Suprapubic skin (tissue), 4 donors: ENCODE measurements at places on chromosomes 3 and 15. TPM values are rescaled to one million over a fixed set of nuclear protein-coding genes. Genes with fewer than 3 reads are reported as not detected.

GRCh38 chr3:43872301-43872700 lies 181.6 kb downstream of the ABHD5 start:
- H3K4me1 ChIP-seq = no peaks in the 10 kb centered on the region
- H3K36me3 ChIP-seq = no peaks in the 10 kb centered on the region
- peaks cover 3% of the 10 kb centered on the region for H3K27me3 ChIP-seq
- H3K27ac ChIP-seq = no peak overlapping the region

Gene PPP4R2
- 34.8 TPM for total RNA-seq

DNA sequence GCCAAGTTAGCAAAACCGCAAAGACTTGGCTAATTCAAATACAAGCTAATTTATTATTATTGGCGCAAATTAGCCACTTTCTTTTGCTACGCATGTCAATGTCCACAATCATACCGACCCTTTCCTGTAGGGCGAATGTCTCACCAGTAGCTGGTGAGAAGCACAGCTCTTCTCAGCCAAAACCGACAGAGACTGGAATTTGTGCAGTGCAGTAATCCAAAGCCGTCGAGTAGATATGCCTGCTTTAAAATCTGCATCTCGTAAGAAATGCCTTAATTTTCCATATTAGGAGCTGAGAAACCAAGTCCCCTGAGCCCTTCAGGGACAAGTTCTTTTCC lies 614 bp upstream of the MINDY2 start:
- H3K27me3 ChIP-seq = no peaks in the 10 kb centered on the region
- H3K27ac ChIP-seq = peak overlapping the region; percentile 96
- DNase-seq = no peak
- peak overlapping the region; percentile 92 for H3K4me3 ChIP-seq

DNA sequence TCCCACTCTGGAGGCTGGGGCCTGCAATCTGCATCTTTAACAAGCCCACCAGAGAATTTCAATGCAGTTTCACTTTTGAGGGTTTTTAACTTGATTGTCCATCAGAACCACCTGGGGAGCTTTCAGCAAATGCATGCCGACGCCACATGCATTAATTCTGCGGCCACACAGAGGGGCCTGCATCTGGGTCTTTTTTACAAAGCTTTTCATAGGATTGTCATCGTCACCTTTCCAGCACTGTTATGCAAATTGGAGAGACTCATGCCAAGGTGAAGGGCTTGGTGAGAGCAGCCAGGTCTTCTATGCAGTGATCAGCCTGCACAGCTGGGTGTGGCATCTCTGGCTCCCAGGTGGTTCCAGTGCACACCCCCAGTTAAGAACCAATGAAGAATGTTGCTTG lies 143.0 kb upstream of the CTDSPL start:
- peaks cover 5% of the 10 kb centered on the region for H3K36me3 ChIP-seq
- H3K27me3 ChIP-seq = no peaks in the 10 kb centered on the region
- H3K27ac ChIP-seq = no peak overlapping the region
- no peaks in the 10 kb centered on the region for H3K4me1 ChIP-seq

Gene LARP6
- total RNA-seq = 13.4 TPM

Gene RBP2
- total RNA-seq = not detected

Gene RASGRF1
- total RNA-seq = not detected

DNA sequence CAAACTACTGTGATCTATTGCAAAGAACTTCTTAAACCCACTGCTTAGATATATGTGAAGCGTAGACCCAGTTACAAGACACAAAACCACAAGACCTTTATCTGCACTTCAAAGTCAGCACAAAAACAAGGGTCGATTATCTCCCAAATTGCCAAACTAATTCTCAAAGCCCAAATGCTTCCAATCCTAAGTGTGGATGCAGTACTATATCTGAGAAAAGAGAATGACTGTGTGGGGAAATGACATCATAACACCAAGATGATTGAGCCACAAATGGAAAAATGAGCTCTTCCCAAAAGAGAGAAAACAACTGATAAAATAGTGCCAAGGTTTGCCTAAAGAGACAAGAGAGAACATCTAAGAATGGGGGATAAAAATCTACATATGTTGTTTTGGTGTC lies 86.2 kb downstream of the MEIS2 start:
- no peak for DNase-seq
- no peak overlapping the region for H3K4me3 ChIP-seq
- no peak overlapping the region for H3K27ac ChIP-seq
- peaks cover 21% of the 10 kb centered on the region for H3K4me1 ChIP-seq
- H3K36me3 ChIP-seq = no peaks in the 10 kb centered on the region

- H3K4me3 ChIP-seq = no peak overlapping the region
- H3K4me1 ChIP-seq = no peaks in the 10 kb centered on the region
- no peak for DNase-seq
Observed at GRCh38 chr15:74573987-74574386, 33.0 kb downstream of the ARID3B start.

DNA sequence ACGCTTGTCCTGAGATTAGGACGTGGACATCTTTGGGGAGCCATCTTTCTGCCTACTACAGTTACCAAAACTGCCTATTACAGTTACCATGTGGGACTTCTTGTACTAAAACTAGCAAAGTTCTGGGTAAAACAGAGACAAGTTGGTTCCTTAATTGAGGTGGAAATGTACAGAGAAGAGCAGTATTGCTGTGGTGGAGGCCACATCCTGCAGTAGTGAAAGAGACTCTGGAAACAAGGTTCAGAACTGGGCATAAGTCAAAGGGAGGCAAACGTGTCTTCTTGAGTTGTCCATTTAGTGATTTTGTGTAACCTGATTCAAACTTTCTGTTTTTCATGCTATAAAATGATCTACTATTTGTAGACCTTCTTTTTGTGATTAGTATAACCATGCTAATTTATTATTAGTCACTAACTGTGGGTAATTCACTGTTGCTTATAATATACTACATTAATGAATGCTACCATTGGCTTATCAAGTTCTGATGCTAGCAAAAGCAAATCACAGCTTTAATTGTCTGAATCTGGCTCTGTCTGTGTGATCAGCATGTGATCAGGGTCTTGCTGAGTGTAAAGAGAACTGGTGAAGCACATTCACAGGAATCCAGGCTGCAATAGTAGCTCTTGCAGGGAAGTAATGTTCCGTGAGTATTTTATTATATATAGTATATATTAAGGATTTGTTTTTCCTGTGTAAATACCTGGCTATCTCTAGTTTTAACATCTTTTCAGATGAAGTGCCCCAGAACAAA lies 207.9 kb upstream of the GAP43 start:
- H3K27me3 ChIP-seq = no peaks in the 10 kb centered on the region
- H3K36me3 ChIP-seq = no peaks in the 10 kb centered on the region

DNA sequence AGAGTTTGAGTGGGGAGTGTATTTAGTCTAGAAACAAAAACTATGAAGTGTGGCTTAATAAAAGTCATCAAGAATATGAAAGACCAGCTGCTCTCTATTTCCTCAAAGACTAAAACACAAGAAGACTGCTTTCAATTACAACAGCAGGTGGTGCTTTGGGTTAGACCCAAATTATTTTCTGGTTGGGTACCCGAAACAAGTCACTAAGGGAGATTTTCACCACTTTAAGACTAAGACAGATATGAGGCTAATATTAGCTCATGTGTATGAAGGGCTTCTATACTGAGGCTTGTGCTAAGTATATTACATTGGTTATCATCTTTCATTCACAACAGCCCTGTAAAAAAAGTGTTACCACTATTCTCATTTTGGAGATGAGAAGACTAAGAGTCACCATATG lies 43.1 kb downstream of the COL8A1 start:
- DNase-seq = no peak
- H3K27me3 ChIP-seq = no peaks in the 10 kb centered on the region
- H3K36me3 ChIP-seq = no peaks in the 10 kb centered on the region
- no peak overlapping the region for H3K27ac ChIP-seq
- H3K4me1 ChIP-seq = no peaks in the 10 kb centered on the region
- no peak overlapping the region for H3K4me3 ChIP-seq

DNA sequence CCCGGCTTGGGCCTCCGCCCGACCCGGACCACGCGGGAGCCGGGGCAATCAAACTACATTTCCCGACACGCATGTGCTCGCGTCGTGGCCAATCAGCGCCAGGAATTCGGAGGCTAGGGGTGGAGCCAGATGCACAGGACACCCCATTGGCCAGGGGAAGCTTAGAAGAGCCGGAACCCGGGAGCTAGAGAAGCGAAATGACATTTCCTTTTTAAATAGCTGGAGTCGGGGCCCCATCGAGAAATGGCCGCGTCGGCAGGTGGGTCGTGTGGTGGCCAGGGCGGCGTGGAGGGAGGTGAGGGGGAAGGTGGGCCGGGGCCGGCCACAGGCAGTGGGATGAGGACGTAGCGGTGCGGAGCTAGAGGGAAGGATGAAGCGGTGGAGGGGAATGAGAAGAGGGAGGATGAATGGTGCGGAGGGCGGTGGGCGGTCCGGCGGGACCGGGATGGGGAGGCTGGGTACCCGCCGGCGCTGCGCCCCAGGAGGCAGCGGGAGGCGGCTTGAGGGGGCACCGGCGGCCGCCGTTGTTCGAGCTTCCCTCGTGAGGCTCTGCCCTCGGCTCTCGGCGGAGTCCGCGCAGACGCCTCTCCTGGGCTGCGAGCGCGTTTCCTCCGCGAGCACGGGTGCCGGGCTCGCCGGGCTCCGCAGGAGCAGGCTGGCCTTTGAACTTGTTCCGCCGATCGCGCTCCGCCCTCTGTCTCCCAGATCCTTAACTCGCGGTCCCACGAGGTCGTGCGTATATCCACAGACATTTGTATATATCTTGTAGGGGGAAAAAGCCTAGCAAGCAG lies at the start of gene KBTBD8:
TSS of gene KBTBD8 (plus strand) at position 195 of the 791 bp plus-strand sequence. CDS start at position 244, 49 bp downstream.
- H3K4me3 ChIP-seq = peak within 1 kb of the TSS; percentile 87
- H3K36me3 ChIP-seq = no peaks in the 10 kb centered on the region
- H3K27me3 ChIP-seq = peaks cover 10% of the 10 kb centered on the region
- H3K27ac ChIP-seq = peak within 1 kb of the TSS; percentile 63
- DNase-seq = peak; percentile 98

DNA sequence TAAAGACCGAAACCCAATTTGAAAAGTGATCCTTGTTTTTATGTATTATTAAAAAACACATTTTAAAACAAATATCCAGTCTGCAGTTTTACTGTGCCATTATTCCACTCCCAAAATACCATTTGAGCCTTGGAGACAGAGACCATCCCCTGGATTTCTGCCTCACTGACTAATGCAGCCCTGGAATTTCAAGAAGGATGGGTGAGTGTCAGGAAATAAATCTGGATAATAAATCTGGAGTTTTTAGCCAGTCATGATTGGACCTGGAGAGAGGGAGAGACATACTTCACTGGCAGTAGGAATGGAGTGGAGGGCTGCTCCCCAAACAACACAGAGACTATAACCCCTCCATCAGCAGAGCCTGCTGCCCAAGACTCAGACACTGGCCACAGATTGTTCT lies 123.3 kb downstream of the MYLK start:
- H3K27me3 ChIP-seq = no peaks in the 10 kb centered on the region
- no peak overlapping the region for H3K27ac ChIP-seq
- H3K36me3 ChIP-seq = no peaks in the 10 kb centered on the region
- H3K4me1 ChIP-seq = peaks cover 28% of the 10 kb centered on the region
- no peak for DNase-seq

GRCh38 chr15:89043031-89044002 lies 44.9 kb upstream of the ABHD2 start:
- no peak overlapping the region for H3K27ac ChIP-seq
- H3K27me3 ChIP-seq = no peaks in the 10 kb centered on the region
- H3K36me3 ChIP-seq = no peaks in the 10 kb centered on the region
- DNase-seq = no peak

- H3K36me3 ChIP-seq = peaks cover 3% of the 10 kb centered on the region
- no peaks in the 10 kb centered on the region for H3K4me1 ChIP-seq
- H3K4me3 ChIP-seq = no peak overlapping the region
- no peak for DNase-seq
- no peak overlapping the region for H3K27ac ChIP-seq
- H3K27me3 ChIP-seq = no peaks in the 10 kb centered on the region
Observed at GRCh38 chr3:154235330-154235729, 89.0 kb downstream of the DHX36 start.

Gene GRAMD2A
- 12.1 TPM for total RNA-seq

GRCh38 chr3:13652728-13653127 lies 103.8 kb downstream of the FBLN2 start:
- H3K4me3 ChIP-seq = no peak overlapping the region
- H3K27ac ChIP-seq = no peak overlapping the region
- DNase-seq = no peak
- H3K4me1 ChIP-seq = peaks cover 30% of the 10 kb centered on the region

GRCh38 chr3:149480326-149481017 lies 6.0 kb downstream of the TM4SF4 start:
- H3K36me3 ChIP-seq = no peaks in the 10 kb centered on the region
- H3K4me3 ChIP-seq = no peak overlapping the region
- no peaks in the 10 kb centered on the region for H3K27me3 ChIP-seq
- DNase-seq = no peak
- H3K4me1 ChIP-seq = no peaks in the 10 kb centered on the region

- H3K36me3 ChIP-seq = no peaks in the 10 kb centered on the region
- H3K27ac ChIP-seq = no peak overlapping the region
- no peak overlapping the region for H3K4me3 ChIP-seq
- H3K4me1 ChIP-seq = no peaks in the 10 kb centered on the region
Observed at GRCh38 chr3:128001576-128001975, 50.7 kb upstream of the SEC61A1 start.

GRCh38 chr3:150311156-150311555 lies 96.9 kb upstream of the TSC22D2 start:
- no peaks in the 10 kb centered on the region for H3K36me3 ChIP-seq
- H3K4me1 ChIP-seq = peaks cover 11% of the 10 kb centered on the region
- no peak overlapping the region for H3K27ac ChIP-seq
- no peaks in the 10 kb centered on the region for H3K27me3 ChIP-seq

Gene GOLGA8Q
- 4.5 TPM for total RNA-seq

GRCh38 chr15:43249699-43250203 lies 17.0 kb downstream of the TGM5 start:
- no peak overlapping the region for H3K4me3 ChIP-seq
- H3K27ac ChIP-seq = no peak overlapping the region
- DNase-seq = no peak
- no peaks in the 10 kb centered on the region for H3K36me3 ChIP-seq
- no peaks in the 10 kb centered on the region for H3K27me3 ChIP-seq

Gene GOLGA6A
- total RNA-seq = 0.64 TPM

Gene LMAN1L
- total RNA-seq = 0.42 TPM

DNA sequence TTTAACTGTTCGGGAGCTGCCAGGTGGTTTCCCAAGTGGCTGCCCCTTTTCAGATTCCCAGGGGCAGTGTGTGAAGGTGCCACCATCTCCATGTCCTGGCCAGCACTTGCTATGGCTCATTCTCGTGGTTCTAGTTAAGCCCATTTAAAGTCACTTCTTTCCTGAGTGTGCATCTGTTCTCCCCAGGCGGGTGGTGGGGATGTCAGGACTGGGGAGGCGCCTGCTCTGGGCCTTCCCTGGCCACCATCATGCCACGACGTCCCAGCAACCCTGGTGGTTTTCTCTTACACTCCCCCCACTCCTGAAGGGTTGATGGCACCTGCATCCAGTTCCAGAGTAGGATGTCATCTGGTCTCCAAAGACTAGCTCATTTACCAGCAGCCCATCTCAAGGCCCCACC lies 56.8 kb upstream of the TAMM41 start:
- H3K36me3 ChIP-seq = no peaks in the 10 kb centered on the region
- H3K4me3 ChIP-seq = no peak overlapping the region
- no peak for DNase-seq
- H3K4me1 ChIP-seq = no peaks in the 10 kb centered on the region
- no peaks in the 10 kb centered on the region for H3K27me3 ChIP-seq

Gene FGF7
- 11.9 TPM for total RNA-seq

Gene FOXB1
- not detected for total RNA-seq
